Omental fat pad (tissue), 4 donors: ENCODE measurements at places on chromosomes 2 and 18.
A peak's percentile ranks its signal among the peaks of the same experiment; 100 is the strongest.

DNA sequence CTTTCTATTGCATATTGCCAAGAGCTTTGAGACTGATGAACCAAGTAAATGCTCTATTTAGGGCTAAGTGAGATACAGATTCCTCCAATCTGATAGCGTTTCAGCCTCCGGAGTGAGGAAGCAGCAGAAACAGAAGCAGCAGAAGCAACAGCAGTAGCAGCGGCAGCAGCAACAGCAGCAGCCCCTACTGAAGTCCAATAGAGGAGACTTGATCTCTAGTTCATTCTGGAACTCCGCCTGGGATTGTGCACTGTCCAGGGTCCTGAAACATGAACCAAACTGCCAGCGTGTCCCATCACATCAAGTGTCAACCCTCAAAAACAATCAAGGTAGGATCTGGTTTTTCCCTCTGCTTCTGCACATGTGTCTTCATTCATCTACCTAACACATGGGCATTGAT, at the start of gene DPP10:
TSS of gene DPP10 (plus strand) at position 132 of the 400 bp plus-strand sequence.
- no peak for DNase-seq

DNA sequence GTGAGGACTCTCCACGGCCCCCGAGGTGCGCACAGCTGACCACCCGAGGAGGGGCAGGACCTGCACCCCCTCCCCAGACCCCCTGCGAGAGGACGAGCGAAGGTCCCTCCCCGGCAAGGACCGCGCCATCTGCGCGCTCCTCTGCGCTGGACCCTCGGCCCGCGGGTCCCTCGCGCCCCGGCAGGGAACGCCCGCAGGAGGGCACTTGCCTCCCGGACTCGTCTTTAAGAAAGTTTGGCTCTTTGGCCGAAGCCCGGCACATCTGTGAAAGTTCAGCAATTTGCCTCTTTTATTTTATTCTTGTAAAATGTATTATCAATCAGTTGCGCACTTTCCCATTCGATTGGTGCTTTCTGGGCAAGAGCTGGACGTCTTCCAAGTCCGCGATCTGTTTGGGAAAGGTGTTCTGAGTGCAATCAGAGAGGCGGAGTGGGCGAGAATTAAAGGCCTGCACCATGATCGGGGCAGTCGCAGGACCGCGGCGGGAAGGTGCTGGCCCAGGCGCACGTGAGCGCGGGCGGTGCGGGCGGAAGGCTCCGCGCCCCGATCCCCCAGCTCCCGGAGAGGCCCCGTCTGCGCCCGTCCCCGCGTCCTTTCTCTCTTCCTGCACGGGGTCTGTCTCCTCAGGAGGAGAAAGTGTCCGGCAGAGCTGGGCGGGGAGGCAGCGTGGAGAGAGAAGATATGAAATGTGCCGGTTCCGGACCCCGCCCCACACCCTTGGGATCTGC, 1.6 kb upstream of the ALKAL2 start:
- no peak for DNase-seq

GRCh38 chr2:70090706-70091334, 3.5 kb downstream of the PCBP1 start:
- DNase-seq: no peak

DNA sequence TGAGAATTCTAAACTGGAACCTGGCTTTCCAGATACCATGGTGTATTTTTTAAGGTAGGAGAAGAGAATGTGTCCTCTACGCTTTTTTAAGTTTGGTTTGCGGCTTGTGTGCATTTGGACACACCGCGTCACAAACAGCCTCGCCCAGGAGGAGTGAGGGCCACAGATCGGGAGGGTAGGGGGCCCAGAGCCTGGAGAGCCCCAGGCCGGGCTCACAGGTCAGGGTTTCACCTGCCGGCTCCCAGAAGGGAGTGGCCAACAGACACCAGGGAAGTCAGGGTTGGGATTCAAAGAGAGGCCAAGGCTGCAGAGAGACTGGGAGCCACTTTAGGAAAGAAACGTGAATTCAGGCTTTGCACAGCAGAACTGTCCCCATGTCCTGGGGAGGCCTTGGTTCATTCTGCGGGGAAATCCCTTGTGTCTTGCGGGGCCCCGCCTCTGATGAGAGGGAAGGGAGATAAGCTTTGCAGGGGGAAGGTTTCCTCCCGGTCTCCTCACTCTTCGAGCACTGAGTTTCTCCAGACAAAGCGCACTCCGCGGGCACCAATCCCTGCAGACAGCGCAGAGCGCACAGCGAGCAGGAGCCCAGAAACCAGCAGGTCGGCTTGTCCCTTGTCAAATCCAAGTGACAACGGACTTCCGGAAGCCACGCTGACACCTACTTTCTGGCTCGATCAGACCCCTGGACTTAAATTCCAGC, 2.0 kb upstream of the TUBB6 start:
- DNase-seq: peak; percentile 14

- DNase-seq: no peak
Measured at GRCh38 chr2:119756837-119757236, 2.9 kb upstream of the PTPN4 start.

- DNase-seq: no peak
Measured at GRCh38 chr2:218152172-218152571, 14.6 kb downstream of the CXCR1 start.

DNA sequence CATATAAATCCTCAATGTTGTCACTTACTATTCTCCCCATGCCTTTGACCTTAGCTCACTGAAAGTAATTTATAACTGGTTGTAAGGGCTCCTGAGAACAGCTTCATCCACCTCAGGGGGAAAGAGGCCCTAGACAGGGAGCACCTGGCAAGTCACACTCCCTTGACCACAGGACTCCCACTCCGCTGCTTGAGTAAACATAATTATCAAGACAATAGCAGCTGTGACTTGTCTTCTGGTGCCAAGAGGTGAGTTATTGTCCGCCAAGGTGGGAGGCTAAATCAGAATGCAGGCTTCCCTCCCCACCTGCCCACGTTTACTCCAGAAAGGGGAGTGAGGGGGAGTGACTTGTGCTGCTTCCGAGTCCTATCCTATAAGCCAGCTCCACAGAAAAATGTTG, 230.6 kb upstream of the LRATD1 start:
- no peak for DNase-seq

DNA sequence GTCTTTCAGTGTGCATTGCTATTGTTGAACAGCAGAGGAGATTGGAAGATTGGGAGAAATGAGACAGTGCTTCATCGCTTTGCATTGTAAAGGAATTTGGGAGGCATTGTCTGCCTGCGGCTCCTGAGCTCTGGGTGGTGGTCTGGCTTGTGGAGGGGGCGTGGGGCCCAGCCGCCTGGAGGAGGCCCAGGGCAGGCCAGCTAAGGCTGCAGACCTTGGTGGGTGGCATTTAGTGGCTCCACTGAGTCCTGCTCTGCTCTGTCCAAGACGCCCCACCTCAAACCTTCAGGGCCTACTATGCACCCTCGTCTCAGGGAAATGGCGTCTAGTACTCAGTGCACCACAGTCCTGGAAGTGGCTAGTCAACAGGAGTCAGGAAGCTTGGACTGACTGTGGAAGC, 5.7 kb upstream of the HS1BP3 start:
- no peak for DNase-seq
